ENCODE measurements at places on chromosomes 16 and 17.

DNA sequence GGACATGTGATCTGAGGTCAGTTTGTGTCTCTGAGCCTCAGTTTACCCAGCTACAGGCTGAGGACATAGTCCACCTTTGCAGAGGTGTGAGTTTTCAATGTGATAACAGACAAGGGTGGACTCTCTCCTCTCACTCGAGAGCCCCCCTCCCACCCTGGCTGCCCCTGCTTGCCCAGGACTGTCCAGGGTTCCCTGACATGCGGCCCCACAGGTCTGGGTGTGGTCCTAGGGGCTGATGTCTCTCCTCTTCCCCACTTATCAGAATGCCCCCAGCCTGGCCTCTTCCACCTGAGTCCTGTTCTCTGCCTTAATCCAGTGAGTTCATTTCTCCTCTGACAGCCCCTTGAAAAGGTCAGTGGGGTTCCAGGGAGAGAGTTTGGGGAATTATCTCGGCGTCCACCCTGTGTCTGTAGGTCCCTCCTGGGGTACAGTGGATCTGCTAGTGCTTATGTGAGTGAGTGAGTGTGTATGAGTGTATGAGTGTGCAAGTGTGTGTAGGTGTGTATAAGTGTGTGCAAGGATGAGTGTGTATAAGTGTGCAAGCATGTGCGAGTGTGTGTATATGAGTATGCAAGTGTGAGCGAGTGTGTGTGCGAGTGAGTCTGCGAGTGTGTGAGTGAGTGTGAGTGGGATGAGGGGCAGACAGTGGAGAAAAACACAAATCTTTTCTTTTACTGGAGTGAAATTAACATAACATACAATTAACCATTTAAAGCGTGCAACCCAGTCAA, 175.0 kb downstream of the IRF8 start:
- DNase-seq = no peak

DNA sequence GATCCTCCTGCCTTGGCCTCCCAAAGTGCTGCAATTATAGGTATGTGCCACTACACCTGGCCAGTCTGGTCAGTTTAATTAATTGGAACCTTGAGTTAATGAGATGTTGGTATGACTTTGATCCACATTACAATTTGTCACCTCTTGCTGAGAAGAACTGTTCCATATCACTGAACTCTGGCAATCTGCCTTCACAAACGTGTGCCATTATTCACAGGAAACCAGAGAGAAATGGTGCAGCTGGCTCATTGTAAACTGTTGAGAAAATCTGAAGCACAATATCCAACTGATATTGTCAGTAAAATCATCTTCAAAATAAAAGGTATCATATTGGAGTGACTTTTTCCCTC, 39.3 kb upstream of the YPEL2 start:
- DNase-seq = no peak

DNA sequence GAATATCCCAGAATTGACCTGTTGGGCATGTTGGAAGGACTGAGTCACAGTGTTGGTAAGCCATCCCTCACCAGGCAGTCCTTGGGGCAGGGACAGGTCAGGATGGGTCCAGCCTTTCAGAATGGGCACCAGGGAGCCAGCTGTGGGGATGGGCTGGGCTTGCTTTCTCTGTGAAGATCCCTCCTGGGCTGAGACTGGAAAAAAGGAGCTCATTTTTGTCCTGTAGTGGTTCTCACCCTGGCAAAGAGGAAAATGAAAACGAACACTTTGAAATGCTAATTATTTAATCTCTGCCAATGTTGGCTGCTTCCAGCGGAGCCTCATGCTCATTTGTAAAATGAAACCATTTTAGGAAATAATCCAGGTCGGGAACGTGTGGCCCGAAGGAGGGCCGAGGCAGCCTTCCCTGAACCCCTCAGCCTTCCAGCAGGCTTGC, 237.5 kb upstream of the SALL1 start:
- DNase-seq = no peak

DNA sequence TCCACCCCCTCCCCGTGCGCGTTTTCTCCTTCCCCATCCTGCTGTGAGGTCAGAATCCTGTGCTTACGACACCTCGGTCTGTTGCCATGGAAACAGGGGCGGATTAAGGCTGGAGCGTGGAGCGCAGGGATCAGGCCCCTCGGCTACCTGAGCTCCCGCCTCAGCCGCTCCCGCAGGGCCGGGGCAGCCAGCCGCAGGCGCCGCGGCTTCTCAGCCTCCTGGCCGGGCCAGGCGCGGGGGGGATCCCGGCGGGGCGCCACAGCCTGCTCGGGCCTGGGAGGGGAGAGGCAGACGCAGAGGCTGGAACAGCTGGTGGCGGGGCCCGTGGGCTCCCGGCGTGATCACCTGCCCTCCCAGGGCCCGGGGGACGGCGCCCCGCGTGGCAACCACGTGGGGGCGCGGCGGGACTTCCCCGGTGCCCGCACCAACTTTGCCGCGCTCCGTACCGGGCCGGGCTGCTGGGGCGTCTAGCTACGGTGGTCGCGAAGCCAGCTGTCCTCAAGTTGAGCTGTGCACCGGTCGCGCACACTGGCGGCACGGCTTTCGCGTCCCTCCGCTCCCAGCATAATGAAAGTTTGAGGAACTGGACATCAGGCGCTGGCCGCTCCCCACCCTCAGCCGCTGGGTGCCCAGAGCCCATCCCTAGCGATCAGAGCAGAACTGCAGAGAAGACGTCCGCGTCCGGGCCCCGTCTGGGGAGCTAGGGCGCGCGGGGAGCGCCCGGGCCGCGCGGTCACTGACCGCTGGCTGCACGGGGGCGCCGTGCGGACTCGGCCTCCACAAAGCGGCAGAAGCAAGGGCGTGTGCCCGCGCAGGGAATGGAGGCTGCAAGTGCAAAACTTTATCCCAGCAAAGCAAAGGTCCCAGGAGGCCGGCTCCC, 1.2 kb downstream of the RTN4RL1 start:
- DNase-seq = no peak

DNA sequence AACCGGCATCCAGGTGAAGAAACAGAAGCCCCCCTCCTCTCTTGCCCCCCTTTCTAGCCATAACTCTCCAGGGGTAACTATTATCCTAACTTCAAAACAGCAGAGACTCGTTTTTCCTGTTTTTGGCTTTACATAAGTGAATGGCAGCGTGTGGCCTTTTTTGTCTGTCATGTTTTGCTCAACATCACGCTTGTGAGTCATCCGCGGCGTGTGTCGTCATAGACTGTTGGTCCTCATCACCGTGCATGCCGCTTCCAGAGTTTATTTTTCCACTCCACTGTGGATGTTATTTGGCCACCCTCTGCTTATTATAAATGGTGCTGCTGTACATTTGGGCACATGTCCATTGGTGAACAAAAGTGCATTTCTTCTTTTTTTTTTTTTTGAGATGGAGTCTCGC, 52.6 kb downstream of the ERN1 start:
- DNase-seq = no peak

DNA sequence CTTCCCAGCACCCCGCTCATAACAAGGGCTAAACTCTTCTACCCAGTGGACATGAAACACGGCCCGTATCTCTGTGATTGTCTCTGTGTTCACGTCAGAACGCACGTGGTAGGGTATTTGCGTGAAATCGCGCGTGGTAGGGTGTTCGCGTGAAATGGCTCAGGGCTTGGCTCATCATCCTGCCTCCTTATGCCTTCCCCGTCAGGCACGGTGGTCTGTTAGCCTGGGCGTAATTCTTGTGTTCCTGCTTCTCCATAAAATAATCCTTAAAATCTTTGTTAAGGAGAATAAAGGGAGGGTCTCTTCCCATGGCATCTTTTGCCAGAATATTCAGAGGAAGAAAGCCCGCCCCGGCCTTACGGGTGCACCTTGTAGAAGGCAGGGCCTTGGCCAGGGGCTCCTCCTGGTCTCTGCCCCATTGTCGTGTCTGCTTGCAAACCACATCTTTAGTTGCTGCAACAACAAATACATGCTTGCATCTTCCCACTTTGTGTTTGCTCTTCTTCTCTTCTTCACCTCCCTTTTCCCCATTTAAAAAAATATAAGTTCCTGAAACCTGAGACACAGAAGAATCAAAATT, 116.7 kb upstream of the CHMP6 start:
- no peak for DNase-seq

GRCh38 chr17:69590671-69591070, 176.2 kb downstream of the MAP2K6 start:
- DNase-seq = no peak

DNA sequence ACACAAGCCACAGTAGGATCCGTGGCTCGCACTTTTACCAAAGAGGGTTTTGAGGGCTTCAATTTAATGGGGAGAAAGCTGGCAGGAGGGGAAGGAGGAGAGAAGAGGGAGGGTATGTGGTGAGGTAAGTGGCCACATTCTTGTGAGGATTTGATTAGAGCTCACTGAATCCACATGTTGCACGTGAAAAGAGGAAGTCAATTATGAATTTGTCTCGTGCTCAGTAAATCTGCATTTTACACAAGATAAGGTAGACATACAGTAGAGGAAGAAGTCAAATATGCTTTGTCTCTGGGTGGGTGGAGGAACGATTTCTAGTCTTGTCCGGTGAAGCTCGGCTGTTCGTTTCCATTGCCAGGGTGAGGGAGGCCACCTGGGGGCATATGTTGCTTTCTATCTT, 862 bp downstream of the ZNF232 start:
- DNase-seq = no peak

Data from stimulated activated CD8-positive, alpha-beta memory T cell treated with anti-CD3 and anti-CD28 coated beads, Interleukin-7, amount 100 ng/mL, for 24 hours (primary cell).